AG09319 (cell line): ENCODE measurements at places on chromosomes 5 and 9.

DNA sequence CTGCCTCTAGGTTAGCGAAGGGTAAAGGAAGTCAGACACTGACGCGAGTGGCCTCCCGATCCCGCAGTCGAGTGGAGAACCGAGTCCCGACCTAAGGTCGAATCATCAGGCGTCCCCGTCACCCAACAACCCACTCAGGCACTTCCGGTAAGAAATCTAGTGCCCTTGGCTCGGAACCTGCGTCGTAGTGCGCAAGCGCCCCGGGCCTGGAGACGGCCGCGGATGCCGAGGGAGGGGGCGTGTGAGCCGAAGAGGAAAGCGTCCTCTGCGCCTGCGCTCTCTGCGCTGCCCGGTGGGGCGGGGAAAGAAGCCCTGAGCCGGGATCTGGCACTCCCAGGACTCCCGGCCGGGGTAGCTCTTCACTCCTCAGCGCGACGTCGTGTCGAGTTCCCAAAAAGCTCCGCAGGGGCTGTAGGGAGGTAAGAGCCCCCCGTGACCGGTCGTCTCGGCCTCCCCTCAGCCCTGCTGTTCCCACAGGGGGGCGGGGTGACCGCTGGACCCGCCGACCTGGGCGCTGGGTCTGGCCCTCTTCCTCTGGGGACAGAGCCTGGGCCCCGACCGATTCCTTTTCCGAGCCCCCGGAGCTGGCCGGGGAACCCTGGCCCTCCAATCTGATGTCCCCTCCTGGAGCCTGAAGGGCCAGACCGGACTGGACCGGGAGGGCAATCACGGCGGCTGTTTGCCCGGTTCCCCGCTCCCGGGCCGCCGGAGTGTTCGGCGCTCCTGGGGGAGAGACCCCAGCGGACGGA is at the start of gene ZFYVE16:
Gene ZFYVE16 (plus strand): TSS at position 330 of the 749 bp plus-strand sequence. CDS start 26,084 bp downstream, outside the sequence.
- peak; percentile 94 for DNase-seq

- no peak for DNase-seq
Measured at GRCh38 chr9:120612218-120612617, 32.3 kb upstream of the CDK5RAP2 start.

GRCh38 chr5:125987677-125988255 is 435.4 kb upstream of the GRAMD2B start:
- DNase-seq = no peak

DNA sequence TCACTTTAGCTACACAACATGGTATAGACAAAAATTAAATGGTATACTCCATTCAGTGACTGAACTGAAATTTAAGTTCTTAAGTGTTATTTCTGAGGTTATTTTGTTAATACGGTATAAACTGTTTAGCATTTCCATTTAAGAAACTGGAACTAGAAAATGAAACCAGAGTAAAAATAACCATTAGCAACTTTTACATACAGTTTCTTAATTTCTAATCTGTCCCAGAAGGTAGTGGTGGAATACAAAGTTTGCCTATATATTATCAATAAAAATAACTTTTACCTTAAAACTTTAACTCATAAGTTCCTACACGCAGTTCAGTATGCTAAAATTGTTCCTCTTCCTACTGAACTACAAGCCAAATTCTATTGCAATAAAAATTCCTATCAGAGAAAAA is 10.3 kb downstream of the GOLPH3 start:
- no peak for DNase-seq

- DNase-seq = no peak
Measured at GRCh38 chr5:124287813-124288212, 458.6 kb downstream of the ZNF608 start.

- no peak for DNase-seq
Measured at GRCh38 chr9:82363682-82364081, 375.1 kb downstream of the SPATA31D1 start.

DNA sequence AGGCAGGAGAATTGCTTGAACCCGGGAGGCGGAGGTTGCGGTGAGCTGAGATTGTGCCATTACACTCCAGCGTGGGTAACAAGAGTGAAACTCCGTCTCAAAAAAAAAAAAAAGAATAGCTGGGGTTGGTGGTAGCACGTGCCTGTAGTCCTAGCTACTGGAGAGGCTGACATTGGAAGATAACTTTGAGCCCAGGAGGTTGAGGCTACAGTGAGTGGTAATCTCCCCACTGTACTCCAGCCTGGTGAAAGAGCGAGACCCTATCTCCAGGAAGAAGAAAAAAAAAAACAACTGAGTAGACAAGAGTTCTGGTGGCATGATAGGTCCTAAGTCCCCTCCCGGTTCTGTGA is 26.3 kb downstream of the GOLGA2 start:
- DNase-seq = no peak

GRCh38 chr9:85451680-85452079 is 290.1 kb downstream of the AGTPBP1 start:
- DNase-seq = no peak

DNA sequence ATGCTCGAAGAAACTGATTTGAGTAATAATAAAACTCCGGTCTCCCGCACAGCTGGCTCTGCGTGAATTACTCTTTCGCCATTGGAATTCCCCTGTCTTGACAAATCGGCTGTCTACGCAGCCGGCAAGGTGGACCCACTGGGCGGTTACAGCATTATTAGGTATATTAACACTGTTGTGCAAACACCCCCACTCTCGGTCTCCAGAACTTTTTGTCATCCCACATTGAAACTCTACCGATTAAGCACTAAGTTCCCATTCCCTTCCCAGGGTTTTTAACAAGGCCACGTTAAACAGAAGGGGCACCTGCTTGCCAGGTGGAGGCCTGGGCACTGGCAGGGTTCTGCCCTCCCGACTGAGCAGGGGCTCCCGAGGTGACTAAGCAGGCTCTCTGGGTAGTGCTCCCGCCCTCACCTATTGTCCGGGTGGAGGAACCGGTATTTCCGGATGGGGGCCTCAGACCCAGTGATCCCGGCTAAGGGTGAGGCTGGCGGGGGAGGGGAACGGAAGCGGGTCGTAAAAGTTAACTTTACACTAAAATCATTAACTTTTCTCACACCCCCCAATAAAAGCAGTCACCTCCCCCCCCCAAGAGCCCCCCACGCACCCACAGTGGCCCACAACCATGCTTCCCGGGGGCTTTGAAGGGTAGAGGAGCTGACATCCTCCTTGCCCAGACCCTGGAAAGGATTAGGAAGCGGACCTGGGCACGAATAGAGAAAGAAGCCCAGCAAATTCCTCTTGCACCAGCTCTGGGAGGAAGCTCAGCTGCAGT is 53.5 kb upstream of the TJP2 start:
- DNase-seq = no peak

DNA sequence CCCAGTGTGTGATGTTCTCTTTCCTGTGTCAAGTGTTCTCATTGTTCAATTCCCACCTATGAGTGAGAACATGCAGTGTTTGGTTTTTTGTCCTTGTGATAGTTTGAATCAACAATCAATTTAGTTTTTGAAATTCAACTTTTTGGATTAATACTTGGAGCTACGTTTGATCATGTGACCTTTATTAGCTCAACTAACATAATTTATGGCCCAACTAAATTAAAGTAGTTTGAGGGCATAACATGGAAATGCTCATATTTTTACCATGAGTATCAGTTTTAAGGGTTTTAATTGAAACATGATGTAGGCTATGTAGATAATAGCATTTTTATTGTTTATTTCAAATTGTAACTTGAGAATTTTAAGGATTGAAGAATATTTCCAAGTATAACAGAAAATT is 168.0 kb downstream of the CCDC171 start:
- DNase-seq = no peak

DNA sequence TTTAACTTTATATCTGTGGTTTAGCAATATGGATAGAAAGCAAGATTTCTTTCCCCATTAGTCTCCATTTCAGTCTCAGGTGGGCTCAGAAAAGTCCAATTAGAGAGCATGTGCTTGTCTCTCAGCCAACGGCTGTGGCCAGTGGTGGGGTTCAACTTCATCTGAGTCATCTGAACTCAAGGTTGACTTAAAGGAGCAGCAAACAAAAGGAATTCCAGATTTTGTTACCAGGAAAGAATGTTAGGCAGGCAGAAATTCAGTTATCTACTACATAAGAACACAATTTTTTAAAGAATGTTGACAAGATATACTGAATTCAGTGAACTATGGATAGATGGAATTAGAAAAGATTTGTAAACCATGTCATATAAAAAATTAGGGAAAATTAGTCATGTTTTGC is 784.1 kb downstream of the MAT2B start:
- DNase-seq = no peak

DNA sequence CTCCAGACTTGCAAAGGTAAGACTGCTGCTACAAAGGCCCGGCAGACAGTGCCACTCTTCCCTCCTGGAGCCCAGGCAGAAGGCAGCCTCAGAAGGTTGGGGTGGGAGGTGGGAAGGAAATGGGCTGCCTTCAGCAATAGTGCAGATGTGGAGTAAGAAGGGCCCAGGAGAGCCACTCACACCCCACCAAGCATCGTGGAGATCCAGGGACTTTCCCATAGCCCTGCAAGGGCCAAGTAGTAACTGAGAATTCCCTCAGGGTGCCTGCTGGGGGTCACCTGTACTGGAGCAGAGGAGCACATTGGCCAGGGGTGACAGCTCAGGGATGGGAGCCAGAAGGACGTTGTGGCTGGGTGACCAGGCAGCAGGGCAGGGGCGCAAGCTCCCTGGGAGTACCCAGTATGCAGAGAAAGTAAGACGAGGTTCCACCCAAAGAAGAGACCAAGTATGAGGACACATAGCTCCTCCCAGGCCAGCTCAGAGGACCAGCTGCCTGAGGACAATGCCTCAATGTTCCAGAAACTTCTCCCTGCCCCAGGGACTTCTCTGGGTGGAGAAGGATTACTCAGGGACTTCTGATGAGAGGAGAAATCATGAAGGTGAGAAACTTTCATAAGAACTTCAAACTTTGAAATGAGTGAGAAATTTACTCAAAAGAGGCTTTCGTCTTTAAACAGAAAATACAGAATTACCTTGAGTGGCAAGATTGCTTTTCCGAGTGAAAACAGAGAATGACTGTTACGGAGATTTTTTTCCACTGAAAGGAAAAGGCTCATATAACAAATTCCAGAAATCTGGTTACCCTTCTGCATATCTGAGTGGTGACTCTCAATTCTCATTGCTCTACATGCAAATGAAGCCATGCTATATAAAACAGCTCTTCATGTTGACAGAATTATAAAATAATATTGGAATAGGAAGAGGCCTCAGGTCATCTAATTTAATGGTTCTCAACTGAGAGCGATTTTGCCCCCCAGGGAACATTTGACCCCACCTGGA is 87.9 kb upstream of the TRIO start:
- DNase-seq = no peak

- DNase-seq = no peak
Measured at GRCh38 chr5:3639175-3639574, 43.5 kb downstream of the IRX1 start.

GRCh38 chr5:10743526-10743925 is 17.5 kb downstream of the DAP start:
- DNase-seq = no peak

GRCh38 chr5:138981586-138981985 is 106.5 kb upstream of the LRRTM2 start:
- DNase-seq = no peak

DNA sequence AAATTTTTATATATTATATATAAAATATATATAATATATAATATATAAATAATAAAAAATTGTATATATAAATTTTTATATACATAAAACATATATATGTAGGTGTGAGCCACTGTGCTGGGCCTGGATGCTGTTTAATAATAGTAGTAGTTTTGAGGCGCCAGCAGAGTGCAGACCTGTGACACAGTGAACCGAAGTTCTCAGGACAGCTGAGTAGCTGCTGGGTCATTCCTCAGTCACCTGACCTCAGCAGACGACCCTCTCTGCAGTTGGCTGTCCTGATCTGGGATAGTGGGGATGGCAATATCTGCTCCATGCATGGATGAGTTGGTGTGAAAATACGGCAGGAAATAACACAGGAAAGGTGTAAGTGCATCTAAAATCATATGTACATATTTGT is 3.3 kb upstream of the SNX18 start:
- DNase-seq = no peak

DNA sequence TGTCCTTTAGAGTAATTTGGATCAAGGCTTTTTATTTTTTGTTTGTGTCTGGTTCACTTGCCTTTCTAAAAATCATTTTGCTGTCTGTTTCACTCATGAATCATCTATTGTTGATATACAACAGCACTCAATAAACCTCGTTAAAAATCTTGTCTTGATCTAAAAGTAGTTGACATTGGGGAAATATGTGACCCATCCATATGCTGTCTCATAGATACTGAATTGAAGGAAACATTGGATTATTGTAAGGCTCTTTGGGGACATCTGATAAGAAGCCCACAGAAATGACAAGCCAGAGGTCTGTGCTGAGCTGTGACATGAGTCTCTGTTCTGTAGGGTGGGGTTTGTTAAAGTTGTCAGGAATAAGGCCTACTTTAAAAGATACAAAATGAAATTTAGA is 208.0 kb downstream of the PDZD2 start:
- no peak for DNase-seq

DNA sequence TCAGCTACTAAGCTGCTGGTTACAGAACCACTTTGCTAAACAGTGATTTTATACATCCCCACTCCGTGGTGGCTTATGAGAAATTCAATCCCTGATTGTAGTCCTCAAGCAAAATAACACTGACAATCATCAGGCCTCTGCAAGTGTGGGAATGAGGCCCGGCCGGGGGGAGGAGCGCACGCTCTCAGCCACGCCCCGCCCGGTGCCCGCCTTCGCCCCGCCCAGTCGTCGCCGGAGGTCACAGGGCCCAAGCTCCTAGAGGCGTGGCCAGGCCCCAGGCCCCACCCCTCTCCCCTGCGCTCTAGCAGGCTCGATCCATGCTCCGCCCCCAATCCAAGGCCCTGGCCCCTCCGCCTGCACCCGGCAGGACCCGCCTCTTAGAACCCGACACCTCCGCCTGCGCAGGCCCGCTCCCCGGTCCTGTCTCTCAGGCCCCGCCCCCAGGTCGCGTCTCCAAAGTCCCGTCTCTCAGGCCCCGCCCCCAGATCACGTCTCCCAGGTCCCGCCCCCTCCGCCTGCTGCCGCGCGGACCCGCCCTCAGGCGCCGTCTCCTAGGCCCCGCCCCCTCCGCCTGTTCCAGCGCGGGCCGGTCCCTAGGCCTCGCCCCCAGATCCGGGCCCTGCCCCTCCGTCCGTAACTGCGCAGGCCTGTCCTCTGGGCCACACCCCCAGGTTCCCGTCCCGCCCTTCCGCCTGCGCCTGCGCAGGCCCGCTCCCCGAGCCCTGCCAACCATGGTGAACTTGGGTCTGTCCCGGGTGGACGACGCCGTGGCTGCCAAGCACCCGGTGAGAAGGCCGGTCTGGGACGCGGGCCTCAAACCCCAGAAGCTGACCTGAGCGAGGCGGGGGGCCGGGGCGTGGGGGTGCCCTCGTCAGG is at the start of gene TMEM141:
Gene TMEM141 (plus strand): TSS at position 705 of the 876 bp plus-strand sequence. CDS start 27 bp downstream, at position 732.
- DNase-seq = peak; percentile 99

DNA sequence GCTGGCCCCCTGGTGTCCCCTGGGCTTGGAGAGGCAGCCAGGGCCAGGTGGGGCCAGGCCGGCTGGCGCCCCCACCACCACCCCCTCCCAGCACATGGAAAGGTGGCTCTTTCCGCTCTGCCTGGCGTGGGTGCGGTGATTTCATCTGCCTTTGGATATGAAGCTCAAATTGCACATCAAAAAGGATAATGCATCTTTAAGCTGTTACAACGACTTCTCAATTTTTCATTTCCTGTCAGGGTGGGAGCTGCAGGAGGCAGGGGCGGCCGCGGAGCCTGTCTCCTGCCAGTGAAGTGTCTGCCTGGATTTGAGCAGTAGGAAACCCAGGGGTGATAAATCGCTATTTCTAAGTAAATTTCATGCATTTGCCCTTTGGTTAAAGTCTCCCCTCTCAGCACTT is 169.2 kb upstream of the MVB12B start:
- DNase-seq = no peak
